Brain microvascular endothelial cell (primary cell): ENCODE measurements at places on chromosomes 1 and 21.

- no peak for DNase-seq
These were observed 845.5 kb upstream of the ADGRL4 start for GRCh38 chr1:79852004-79852403.

GRCh38 chr1:3283849-3284248, 170.6 kb upstream of the ARHGEF16 start:
- DNase-seq: no peak

- DNase-seq: no peak
These were observed 46.3 kb downstream of the PRDM15 start for GRCh38 chr21:41832596-41833496.

DNA sequence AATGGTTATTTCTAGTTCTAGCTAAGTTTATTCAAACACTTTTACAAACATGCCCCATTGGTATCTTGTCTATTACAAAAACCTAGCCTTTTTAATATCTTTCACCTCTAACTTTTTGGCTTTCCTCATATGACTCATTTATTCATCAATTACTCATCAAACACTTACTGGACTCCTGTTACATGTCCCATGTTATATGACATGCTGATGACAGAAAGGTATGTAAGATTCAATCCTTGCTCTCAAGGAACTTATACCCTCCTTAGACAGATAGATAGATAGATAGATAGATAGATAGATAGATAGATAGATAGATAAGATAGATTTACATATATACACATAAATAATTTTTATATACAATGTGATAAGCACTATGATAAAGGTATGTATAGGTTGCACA, 33.9 kb upstream of the INSL5 start:
- no peak for DNase-seq

- DNase-seq: no peak
These were observed 103.6 kb upstream of the PTGFR start for GRCh38 chr1:78387201-78387600.

GRCh38 chr1:6545276-6546112, 8.8 kb downstream of the NOL9 start:
- peak; percentile 27 for DNase-seq
